HS-5 (cell line): ENCODE measurements at places on chromosomes 5 and 9.

DNA sequence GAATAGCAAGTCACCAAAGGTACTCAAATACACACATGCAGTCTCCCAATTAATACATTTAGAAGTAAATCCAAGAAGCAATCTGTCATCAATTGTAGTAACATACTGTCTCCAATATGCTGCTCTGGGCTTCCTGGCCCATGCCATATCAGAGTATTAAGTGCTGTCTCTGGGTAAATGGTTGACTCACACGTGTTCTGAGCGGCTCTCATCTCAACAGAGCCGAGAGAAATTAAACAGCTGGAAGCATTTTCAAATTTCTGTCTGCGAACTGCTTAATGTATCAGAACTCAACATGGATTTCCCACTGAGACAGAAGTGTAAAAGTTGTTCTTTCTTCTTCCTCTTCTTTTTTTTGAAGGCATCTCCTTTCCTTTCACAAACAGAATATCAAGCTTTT, 247.3 kb upstream of the TAS2R1 start:
- DNase-seq = no peak

DNA sequence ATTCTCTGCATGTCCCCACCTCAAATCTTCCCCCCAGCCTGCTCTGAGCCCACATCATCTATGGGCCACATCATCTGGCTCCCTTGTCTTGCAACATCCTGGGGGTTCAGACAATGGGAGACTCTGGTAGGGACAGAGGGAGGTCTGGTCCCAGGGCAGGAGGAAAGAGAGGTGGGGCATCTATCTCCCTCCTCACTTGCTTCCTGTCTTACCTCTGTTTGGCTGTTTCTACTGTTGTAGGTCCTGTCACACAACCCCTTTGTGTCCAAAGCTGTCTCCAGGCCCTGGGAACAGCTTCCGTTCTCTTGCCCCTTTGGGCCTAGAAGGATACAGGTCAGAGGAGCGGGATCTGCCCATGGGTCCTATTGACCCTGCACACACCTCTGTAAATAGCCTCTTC, 227.2 kb downstream of the NSG2 start:
- no peak for DNase-seq

DNA sequence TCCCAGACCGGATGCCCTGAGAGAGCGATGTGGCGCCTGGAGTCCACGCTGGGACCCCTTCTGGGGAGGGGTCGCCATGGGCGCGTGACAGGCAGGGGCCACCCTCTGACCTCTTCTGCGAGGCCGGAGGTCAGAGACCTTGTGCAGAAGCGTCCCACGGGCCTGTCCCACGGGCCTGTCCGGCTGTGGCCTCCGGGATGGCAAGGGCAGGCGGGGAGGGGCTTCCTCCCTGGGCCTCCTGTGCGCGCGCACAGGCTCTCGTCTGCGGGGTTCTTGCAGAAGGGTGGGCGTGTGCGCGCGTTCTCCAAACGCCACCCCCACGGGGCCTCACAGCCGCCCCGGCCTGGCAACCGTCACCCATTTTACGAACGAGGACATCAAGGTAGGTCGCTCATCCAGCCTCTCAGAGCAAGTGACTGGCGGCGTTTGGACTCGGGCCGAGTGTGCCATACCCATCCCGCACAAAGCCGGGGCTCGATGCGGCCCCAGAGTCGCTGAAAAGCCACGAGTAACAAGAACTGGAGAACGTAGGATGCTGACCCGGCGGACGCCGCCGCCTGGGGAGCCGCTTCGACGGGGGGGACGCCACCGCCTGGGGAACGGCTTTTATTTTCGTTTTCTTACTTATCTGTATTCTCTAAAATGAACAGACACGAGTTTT, 897 bp downstream of the AHRR start:
- no peak for DNase-seq

DNA sequence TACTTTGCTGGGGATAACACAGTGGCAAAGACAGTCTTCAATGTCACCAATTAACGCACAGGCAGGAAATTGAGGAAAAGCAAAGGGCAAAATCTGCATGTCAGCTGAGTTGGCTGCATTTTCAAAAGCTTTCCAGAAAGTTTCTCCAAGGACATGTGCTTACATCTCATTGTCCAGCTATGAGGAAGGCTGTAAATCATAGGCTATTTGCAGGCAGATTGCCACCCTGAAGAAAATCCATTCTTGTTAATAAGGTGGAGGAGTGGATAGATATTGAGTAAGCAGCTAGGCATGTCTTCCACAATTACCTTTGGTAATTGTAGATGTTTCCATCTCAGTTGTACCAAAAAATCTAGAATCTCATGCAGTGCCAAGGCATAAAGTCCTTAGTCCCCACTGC, 278.0 kb upstream of the NUDT12 start:
- no peak for DNase-seq
